Cardiac atrium fibroblast (primary cell): ENCODE measurements at places on chromosomes 13 and 19. TPM values are rescaled to one million over a fixed set of nuclear protein-coding genes. Genes with fewer than 3 reads are reported as not detected.

The LYPD5 gene
- total RNA-seq: 3.2 TPM in 1 of 2 replicates, not detected in the other

The OVOL3 gene
- not detected in 2 replicates for total RNA-seq

The VAV1 gene
- total RNA-seq: not detected in 2 replicates

The CRLF1 gene
- 309 and 313 TPM in 2 replicates for total RNA-seq

The ZNF888 gene
- total RNA-seq: 1.6 and 1.9 TPM in 2 replicates

The CD79A gene
- not detected in 2 replicates for total RNA-seq

The VSTM2B gene
- total RNA-seq: not detected in 2 replicates

The MIDN gene
- total RNA-seq: 22.0 and 38.2 TPM in 2 replicates

The LILRB1 gene
- total RNA-seq: not detected in 2 replicates
